Foreskin fibroblast (primary cell): ENCODE measurements at places on chromosomes 3 and 15.

DNA sequence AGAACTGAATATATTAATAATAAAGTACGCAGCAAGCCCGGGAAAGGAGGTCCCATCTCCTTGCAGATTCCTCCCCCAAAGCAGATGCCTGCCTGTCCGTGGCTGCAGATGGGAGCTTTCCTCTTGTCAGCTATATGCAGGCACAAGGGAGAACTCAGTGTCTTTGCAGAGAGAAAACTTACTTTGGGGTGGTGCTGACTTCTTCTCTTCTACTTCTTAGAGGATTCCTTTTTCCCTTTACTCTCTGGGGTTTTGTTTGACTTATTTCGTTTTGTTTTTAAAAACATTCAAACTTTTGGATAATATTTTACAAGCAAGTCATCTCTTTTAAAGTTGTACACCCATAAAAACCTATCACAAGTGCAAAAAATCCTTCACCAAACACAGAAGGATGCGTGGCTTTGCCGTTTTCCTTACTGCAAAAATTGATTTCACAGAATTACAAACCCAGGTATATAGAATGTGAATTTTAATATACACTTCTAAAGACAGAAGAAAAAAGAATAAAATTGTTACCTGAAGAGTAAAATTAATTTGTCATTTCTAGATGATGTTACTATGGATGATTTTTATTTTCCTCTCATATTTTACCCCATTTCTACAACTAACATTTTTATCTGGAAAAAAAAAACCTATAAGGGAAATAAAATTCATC, 65.3 kb upstream of the IGF1R start:
- DNase-seq, result no peak

DNA sequence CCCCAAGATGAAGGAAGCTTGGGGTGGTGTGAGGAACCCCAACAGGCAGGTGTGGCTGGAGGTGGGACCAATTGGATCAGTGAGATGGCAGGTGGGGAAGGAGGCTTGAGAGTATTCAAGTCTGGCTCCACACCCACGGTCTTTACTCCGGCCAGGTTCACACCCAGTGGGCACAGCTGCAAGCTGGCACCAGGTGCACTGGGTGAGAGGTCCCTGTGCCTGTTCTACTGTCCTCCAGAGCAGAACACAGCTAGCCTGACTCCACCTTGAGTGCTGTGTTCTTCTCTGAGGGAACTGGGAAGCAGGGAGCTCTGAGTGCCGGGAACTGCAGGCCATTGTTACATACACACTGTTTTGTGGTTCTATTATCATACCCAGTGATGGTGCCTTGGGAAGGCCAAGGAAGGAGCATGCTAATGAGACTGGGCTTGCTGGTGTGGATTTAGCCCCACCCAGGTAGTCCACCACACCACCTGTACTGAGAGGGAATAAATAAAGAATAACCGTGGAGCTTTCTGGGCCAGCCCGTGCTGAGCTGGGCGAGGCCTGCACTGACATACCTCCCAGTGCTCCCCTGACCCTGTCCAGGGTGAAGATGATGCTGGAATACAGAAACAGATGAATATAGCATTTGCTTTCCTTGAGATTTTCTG, 93.4 kb downstream of the ABHD5 start:
- DNase-seq, result no peak

- no peak for DNase-seq
These were observed 21.0 kb downstream of the CRABP1 start for GRCh38 chr15:78360958-78361718.

- DNase-seq, result no peak
These were observed 68.0 kb downstream of the TMEM108 start for GRCh38 chr3:133106169-133106568.

DNA sequence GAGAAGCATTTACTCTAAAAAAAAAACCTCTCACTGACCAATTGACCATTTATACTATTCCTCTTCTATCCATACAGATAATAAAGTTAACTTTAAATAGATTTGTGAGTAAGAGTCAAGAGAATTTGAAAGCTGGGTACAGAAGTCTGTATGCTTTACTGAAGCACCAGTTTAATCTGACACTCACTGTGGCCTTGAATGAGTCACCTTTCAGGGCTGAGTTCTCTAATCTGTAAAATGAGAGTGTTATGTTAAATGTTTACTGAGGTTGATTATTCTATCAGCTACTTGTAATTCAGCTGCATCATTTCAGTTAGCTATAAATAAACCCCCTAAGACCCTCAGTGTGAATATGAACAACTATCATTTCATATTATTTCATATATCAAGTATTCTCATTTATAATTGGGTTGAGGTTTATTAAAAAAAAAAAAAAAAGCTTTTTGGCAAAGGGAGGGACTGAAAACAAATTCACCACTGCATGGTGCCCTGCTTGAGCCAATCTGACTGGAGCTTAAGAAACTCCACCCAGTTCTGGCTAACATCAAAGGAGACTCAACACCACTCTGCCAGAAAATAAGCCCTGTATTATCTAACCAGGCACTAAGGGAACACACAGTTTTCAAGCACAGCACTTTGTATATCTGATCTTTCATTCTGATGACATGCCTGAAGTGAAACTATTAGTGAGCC, 2.8 kb downstream of the MAP4 start:
- DNase-seq, result peak; percentile 85

DNA sequence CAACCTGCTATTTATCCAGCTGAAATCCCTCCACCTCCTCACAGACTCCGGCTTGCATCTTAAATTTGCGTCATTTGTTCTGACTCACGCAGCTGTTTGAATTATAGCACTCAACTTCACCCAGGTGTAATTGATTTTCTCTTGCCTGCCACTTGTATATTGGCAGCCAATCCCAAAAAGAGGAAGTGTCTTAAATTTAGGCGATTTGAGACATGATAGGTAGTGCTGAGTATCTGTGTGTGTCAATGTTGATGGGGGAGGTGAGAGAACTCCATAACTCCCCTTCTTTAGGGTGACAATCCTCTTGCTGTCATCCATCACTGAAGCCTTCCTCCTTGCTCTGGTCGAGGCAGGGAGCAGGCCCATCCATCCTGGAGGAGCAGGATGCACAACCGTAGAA, 77.2 kb upstream of the TPRG1 start:
- no peak for DNase-seq

GRCh38 chr3:166685246-166685645, 694.9 kb downstream of the ZBBX start:
- DNase-seq, result no peak

DNA sequence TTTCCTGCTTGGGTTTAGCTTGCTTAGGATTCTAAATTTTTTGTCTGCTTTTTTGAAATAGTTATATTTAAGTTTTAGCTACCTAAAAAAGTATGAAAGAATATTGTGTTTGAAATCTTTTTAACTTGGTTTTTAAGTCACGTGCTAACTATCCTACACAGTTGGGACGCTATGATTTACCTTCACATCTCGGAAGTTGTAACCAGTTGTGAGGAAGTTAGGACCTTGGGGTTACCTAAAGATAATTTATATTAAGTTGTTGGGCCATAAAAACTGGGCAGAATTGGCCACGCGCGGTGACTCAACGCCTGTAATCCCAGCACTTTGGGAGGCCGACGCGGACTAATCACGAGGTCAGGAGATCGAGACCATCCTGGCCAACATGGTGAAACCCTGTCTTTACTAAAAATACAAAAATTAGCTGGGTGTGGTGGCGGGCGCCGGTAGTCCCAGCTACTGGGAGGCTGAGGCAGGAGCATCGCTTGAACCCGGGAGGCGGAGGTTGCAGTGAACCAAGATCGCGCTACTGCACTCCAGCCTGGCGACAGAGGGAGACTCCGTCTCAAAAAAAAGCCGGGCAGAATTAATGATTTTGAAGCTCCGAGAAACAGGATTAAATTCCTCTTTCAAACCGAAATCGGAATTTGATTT, 1.0 kb downstream of the ZFAND6 start:
- peak; percentile 77 for DNase-seq

- DNase-seq, result no peak
These were observed 262.1 kb downstream of the UACA start for GRCh38 chr15:70501121-70501727.

GRCh38 chr3:9778143-9779074, 8.7 kb upstream of the CAMK1 start:
- peak; percentile 91 for DNase-seq

DNA sequence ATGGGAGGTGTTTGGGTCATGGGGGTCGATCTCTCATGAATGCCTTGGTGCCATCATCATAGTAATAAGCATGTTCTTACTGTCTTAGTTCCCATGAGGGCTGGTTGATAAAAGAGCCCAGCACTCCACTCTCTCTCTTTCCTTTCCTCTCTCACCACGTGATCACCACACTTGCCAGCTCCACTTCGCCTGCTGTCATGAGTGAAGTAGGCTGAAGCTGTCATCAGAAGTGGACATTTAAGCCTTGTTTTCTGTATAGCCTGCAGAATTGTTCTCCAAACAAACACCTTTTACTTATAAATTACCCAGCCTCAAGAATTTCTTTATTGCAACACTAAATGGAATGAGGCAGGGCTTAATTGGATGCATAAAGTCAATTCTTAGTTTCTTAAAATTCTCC, 6.1 kb downstream of the OR5H1 start:
- no peak for DNase-seq

DNA sequence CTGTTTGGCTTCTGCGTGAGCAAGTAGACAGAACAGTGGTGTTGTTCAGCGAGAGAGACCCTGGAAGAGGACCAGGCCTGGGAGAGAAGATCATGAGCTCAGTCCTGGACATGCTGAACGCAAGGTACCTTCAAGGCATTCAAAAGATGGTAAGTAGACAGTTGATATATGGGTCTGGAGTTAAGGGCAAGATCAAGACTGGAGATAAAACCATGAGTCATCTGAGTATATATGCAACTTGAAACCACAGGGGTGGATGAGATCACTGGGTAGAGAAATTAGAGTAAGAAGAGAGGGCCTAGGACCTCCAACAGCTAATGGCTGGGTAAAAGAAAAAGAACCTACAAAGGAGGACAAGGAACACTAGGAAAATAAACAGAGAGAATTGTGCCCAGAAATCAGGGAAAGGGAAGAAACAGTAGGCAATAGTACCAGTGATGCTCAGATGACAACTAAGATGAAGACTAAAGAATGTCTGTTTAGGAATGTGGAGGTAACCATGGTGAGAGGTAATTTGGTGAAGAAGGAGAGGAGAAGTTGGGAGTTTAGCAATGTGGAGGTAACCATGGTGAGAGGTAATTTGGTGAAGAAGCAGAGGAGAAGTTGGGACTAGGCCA, 343.2 kb upstream of the ADAMTS9 start:
- peak; percentile 68 for DNase-seq

DNA sequence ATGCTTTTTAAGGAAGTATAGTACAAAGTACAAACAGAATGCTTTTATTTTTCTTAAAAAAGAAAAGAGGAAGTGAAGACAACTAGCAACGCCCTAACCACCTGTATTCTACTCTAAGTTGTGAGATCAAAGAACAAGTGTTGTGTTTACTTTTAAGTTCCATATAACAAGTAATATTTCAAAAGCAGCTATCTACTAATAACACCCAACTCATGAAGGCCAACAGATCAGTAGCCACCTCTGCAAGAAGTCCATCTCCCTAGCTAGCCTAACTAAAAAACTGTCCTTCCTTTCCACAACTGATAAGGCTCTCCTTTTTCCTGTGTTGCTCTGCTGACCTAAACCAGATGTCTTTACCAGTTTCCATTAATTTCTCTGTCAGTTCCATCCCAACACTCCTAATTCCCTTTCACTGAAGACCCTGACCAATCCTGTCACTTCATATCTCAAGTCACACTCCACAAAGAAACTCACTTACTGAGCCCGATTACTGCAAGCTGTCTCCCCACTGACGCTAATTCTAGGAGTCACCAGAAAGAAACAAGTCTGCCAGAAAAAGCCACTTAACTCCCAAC, 26.9 kb downstream of the PHC3 start:
- no peak for DNase-seq

GRCh38 chr3:100029689-100030088, 84.6 kb downstream of the FILIP1L start:
- DNase-seq, result no peak

DNA sequence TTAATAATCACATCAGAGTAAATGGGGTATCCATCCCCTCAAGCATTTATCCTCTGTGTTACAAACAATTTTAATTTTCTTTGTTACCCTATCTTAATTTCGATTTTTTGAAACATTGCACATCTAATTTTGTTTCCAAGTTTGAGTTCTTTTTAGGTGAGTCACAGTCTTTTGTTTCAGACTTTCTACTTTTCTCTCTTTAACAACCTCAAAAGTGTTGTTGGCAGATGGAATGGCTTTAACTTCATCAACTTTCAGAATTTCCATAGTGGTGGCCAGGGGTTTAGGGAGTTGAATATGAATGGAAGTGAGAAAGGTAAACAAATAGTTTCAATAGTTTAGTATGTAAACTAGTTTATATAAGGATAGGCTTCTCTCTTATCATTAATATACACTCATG, 223.0 kb upstream of the MLF1 start:
- DNase-seq, result no peak

- no peak for DNase-seq
These were observed 88.8 kb downstream of the TAMM41 start for GRCh38 chr3:11757929-11758328.

GRCh38 chr15:52014616-52015015, 4.4 kb upstream of the MAPK6 start:
- no peak for DNase-seq

DNA sequence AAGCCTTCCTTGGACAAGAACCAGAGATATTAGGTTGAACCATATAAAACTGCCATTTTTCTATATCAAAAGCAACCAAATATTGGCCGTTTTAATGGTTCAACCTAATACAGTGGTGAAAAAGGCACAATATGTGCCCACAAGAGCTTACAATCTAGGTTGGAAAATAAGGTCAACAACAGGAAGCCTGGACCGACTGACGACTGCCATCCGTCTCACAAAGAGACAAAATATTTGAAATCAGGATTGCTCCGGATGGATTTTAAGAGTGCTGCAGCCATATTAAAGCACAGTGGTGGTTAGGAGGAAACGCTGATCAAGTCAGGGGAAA, 1.4 kb downstream of the AHSG start:
- DNase-seq, result no peak

DNA sequence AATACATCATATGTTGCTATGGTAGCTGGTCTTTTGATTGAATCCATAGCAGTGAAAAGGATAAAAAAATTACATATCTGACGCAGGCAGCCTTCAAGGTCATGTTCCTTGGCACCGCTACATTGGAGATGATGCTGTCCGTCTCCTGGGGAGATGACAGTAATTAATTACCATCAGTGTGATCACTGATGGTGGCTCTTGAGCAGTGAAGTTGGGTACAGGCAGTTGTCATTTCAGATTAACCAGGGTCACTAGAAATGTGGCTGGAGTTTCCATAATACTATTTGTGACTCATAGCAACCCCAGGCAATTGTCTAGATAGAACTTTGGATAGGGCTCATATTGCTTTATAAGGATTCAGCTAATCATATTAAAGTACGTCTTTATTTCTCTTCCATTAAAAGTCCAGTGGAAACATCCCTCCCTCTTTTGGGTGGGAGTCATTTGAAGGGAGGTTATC, 136.3 kb downstream of the THSD4 start:
- DNase-seq, result peak; percentile 44

GRCh38 chr15:96345560-96346399, 15.3 kb downstream of the NR2F2 start:
- DNase-seq, result peak; percentile 87
